Aorta (tissue), 5 donors: ENCODE measurements at places on chromosomes 6 and 20. TPM values are rescaled to one million over a fixed set of nuclear protein-coding genes. Genes with fewer than 3 reads are reported as not detected.

NR2E1 gene
- not detected for total RNA-seq

- no peak overlapping the region for H3K4me3 ChIP-seq
- H3K4me1 ChIP-seq: no peaks in the 10 kb centered on the region
- no peaks in the 10 kb centered on the region for H3K27me3 ChIP-seq
- H3K36me3 ChIP-seq: no peaks in the 10 kb centered on the region
- no peak overlapping the region for H3K27ac ChIP-seq
These were observed 446.7 kb downstream of the DOK5 start for GRCh38 chr20:54922096-54922495.

DNA sequence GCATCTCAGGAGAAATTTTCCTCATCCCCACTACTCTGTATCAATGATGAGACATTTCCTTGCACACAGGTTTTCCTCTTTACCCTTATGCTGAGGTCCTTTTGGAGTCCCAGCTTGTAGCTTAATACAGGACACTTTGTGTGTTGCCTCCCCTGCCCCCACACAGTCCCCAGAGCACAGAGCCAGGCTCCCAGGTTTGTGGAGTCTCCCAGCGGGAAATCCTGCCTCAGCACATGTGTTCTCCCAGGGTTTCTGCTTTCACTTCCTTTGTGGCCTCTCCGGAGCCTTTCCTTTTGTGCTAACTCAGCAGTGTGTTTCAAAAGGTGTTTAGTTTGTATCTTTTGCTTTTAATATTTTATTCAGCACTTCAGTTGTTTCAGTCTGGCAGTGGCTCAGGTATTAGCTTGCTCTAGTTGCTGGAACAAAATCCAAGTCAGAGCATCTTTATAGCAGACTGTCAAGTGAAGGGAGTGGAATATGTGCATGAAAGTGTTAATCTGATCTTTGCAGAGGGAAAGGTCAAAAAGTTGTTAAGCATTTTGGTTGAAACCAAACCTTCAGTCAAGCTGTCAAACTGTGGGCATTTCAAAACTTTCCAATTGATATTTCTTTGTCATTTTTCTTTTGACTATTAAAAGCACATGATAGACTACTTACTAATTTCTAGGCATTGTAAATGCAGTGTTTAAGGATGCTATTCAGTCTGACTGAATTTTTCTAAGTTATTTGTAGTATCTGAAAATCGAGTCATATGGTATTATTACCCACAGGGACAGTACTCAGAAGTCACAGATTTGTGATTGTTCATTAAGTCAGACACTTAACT lies 8.6 kb downstream of the SNX9 start:
- no peak for DNase-seq
- no peak overlapping the region for H3K4me3 ChIP-seq
- peaks cover 3% of the 10 kb centered on the region for H3K4me1 ChIP-seq
- no peak overlapping the region for H3K27ac ChIP-seq
- no peaks in the 10 kb centered on the region for H3K36me3 ChIP-seq

GPR63 gene
- 3.6 TPM for total RNA-seq

DNA sequence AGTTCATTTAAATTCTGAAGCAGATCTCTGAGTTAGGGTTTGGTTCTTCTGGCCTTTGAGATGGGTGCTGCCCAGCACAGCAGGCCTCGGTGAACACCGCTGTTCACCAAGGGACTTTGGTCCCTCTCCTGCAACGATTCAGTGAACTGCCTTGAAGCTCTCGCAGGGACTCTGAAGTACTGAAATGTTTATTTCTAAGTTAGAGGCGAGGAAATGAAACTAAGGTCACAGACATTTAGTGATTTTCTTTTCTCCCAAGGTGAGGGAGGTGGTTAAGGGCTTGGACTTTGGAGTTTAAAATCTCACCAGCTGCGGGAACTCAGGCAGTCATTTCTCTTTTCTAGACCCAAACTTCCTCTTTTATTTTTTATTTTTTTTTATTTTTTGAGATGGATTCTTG lies 26.2 kb downstream of the E2F3 start:
- no peaks in the 10 kb centered on the region for H3K27me3 ChIP-seq
- H3K4me3 ChIP-seq: no peak overlapping the region
- DNase-seq: no peak
- no peak overlapping the region for H3K27ac ChIP-seq
- H3K4me1 ChIP-seq: no peaks in the 10 kb centered on the region

LY6G5C gene
- 3.3 TPM for total RNA-seq

FAM217A gene
- not detected for total RNA-seq

DNA sequence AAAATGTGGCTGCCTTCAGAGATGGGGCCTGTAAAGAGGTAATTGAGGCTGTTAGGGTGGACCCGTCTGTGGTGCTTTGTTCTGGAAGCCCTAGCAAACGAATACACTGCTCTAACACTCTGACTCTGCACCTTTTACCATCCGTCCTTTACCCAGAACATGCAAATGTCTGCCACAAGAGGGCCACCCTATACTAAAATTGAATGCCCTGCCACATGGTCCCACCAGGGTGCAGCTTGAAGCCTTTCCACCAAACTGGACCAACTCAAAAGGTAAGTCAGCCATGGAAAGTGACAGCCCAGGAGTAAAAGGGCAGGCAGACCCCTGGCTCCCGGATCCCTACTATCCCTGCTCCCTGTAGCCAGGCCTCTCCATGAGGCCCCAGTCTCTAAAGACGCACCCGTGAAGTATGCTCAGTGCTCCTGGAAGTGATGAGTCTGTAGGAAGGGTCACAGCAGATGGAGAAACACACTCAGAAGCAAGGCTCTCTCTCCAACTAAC lies 5.8 kb upstream of the BFSP1 start:
- no peaks in the 10 kb centered on the region for H3K27me3 ChIP-seq
- H3K4me1 ChIP-seq: peaks cover 6% of the 10 kb centered on the region
- peak; percentile 68 for DNase-seq

OOEP gene
- not detected for total RNA-seq

DNA sequence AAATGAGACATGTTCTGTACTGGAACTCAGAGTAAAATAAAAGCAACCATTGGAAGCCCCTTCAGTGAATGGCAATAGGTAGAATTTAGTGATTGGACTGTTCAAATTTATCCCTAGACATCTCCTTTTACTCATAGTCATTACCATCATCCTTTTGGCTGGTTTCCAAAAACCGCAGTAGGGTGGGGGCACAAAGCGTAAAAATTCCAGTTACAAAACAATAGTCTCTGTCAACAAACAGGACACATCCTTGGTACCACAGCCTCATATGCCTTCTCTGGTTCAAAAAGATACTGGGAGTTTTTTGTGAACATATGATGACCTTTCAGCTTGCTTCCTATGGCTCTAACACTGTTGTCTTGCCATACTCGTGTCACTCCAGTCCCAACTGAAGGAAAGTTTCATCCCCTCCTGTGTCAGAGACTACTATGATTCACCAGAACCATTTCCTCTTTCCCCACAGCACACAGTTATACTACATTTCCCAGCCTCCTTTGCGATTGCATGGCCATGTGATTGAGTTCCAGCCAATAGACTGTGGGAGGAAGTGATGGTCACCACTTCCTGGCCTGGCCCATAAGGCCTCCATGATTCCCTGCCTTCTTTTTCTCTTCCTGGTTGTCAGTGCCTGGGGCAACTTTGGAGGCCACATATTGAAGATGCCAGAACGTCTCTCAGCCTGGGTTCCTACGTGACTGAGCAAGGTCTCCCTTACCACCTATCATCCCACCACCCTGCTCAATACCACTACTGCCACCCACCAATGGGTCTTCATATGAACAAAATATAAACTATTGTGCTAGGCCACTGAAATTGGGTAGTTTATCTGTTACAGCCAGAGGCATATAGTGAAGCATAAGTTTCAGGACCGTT lies 162.4 kb downstream of the ID4 start:
- no peaks in the 10 kb centered on the region for H3K36me3 ChIP-seq
- no peak for DNase-seq
- no peaks in the 10 kb centered on the region for H3K27me3 ChIP-seq
- no peak overlapping the region for H3K27ac ChIP-seq
- H3K4me1 ChIP-seq: no peaks in the 10 kb centered on the region

DNA sequence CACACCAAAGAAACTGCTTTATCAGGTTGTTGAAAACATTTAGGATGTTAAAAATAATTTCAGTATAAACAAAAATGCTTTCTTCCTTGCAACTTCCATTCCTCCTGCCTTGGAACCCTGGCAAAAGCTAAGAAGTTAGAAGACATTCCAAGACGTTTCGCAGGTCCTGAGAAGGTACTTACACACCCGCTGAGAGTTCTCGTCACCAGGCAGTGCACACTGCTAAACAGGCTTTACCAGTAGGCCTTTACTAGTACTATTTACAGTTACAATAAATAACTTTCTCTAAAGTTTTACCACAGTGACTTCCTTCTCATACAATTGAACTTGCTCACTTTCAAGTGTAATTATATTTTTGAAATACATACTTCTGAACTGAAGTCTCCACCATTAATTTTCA lies 81.4 kb upstream of the RPS6KA2 start:
- no peak overlapping the region for H3K4me3 ChIP-seq
- H3K4me1 ChIP-seq: no peaks in the 10 kb centered on the region
- no peaks in the 10 kb centered on the region for H3K36me3 ChIP-seq
- no peak overlapping the region for H3K27ac ChIP-seq

GRCh38 chr6:34347303-34347702 lies 45.2 kb downstream of the NUDT3 start:
- DNase-seq: no peak
- H3K4me1 ChIP-seq: peaks cover 4% of the 10 kb centered on the region
- no peak overlapping the region for H3K27ac ChIP-seq
- no peaks in the 10 kb centered on the region for H3K36me3 ChIP-seq
- H3K27me3 ChIP-seq: no peaks in the 10 kb centered on the region

SLC17A2 gene
- not detected for total RNA-seq

TOX2 gene
- total RNA-seq: 17.2 TPM

- no peaks in the 10 kb centered on the region for H3K36me3 ChIP-seq
- H3K27me3 ChIP-seq: no peaks in the 10 kb centered on the region
- DNase-seq: no peak
- H3K27ac ChIP-seq: no peak overlapping the region
- no peak overlapping the region for H3K4me3 ChIP-seq
- H3K4me1 ChIP-seq: peaks cover 5% of the 10 kb centered on the region
These were observed 54.4 kb downstream of the TPD52L1 start for GRCh38 chr6:125207956-125208355.

DNA sequence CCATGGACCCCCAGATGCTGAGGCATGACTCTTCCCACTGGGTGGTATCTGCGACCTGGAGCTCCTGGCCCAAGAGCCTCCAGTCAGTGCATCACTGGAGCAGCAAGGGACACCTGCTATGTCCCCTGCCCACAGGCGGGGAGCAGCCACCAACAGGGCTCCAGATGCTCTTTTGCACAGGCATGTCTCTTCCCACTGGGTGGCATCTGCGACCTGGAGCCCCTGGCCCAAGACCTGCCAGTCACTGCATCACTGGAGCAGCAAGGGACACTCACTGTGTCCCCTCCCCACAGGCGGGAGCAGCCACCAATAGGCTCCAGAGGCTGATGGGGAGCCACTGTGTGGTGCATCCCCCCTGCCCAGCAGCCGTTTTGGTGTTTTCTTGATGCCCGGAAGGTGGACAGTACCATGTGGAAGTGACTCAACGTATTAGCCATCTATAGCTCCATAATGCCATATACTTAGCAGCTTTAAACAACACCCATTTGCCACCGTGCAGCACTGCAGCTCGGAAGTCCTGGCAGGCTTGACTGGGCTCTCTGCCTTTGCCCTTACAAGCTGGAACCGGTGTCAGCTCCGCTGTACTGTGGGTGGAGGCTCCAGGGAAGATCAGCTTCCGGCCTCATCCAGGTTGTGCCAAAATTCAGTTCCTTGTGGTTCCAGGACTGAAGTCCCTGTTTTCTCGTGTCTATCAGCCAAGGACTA lies 124.9 kb upstream of the CST7 start:
- H3K27me3 ChIP-seq: no peaks in the 10 kb centered on the region
- no peaks in the 10 kb centered on the region for H3K4me1 ChIP-seq
- no peak for DNase-seq
- no peak overlapping the region for H3K4me3 ChIP-seq

DNA sequence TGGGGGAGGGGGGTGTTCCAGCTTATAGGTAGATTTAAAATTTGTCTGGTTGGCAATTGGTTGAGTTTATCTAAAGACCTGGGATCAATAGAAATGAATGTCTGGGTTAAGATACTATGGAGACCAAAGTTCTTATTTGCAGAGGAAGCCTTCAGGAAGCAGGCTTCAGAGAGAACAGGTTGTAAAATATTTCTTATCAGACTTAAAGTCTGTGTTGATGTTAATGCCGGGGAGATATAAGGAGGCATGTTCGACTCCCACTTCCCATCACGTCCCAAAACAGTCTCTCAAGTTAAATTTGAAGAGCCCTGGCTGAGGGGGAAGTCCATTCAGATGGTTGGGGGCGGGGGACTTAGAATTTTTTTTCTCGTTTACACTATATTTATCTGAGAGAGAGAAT lies 12.3 kb upstream of the BLCAP start:
- no peaks in the 10 kb centered on the region for H3K36me3 ChIP-seq
- no peaks in the 10 kb centered on the region for H3K4me1 ChIP-seq
- no peak overlapping the region for H3K27ac ChIP-seq
- no peak overlapping the region for H3K4me3 ChIP-seq
- no peak for DNase-seq

BPIFB2 gene
- not detected for total RNA-seq

- H3K27ac ChIP-seq: no peak overlapping the region
- peak; percentile 77 for DNase-seq
- no peaks in the 10 kb centered on the region for H3K4me1 ChIP-seq
- no peaks in the 10 kb centered on the region for H3K27me3 ChIP-seq
These were observed 172.9 kb upstream of the CDYL start for GRCh38 chr6:4603291-4603690.

- no peak overlapping the region for H3K27ac ChIP-seq
- DNase-seq: no peak
- no peaks in the 10 kb centered on the region for H3K4me1 ChIP-seq
These were observed 165.1 kb downstream of the LMBRD1 start for GRCh38 chr6:69631552-69632346.

GRCh38 chr6:169996378-169997051 lies 245.1 kb downstream of the ERMARD start:
- no peak for DNase-seq
- H3K4me1 ChIP-seq: no peaks in the 10 kb centered on the region
- H3K4me3 ChIP-seq: no peak overlapping the region
- no peaks in the 10 kb centered on the region for H3K27me3 ChIP-seq

DNA sequence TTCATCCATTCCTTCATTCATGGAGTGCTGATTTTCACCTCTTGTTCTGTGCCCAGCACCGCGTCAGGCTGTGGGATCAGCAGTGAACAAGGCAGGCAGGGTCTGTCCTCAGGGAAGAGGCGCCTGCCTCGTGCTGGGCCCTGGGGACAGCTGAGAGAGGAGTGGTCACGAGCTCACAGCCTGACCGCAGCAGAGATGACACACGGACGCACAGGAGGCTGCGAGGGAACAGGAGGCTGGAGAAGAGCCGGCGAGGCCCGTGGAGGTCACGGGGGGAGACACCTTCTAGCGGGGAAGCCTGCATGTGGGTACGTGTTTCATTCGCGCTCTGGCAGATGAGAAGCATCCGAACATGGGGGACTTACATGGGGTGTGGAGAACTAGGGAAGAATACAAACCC lies 27.5 kb downstream of the PXDC1 start:
- H3K4me3 ChIP-seq: no peak overlapping the region
- no peaks in the 10 kb centered on the region for H3K27me3 ChIP-seq
- peaks cover 3% of the 10 kb centered on the region for H3K4me1 ChIP-seq
- DNase-seq: no peak
- H3K36me3 ChIP-seq: peaks cover 17% of the 10 kb centered on the region
- peak overlapping the region; percentile 2 for H3K27ac ChIP-seq

PPP1R3D gene
- 8.3 TPM for total RNA-seq

- H3K4me1 ChIP-seq: no peaks in the 10 kb centered on the region
- DNase-seq: no peak
- peaks cover 4% of the 10 kb centered on the region for H3K27me3 ChIP-seq
- no peak overlapping the region for H3K27ac ChIP-seq
- no peak overlapping the region for H3K4me3 ChIP-seq
- H3K36me3 ChIP-seq: no peaks in the 10 kb centered on the region
These were observed 167.5 kb downstream of the GPX5 start for GRCh38 chr6:28693033-28693750.

- no peak overlapping the region for H3K4me3 ChIP-seq
- H3K27ac ChIP-seq: no peak overlapping the region
- H3K27me3 ChIP-seq: no peaks in the 10 kb centered on the region
- no peaks in the 10 kb centered on the region for H3K4me1 ChIP-seq
These were observed 27.8 kb upstream of the TTPAL start for GRCh38 chr20:44447827-44448419.

RALGAPB gene
- total RNA-seq: 41.3 TPM
